Activated CD8-positive, alpha-beta memory T cell treated with anti-CD3 and anti-CD28 coated beads, Interleukin-2, amount 10 ng/mL, durations not matched to agents 7 days and 5 days (primary cell): ENCODE measurements at places on chromosomes 6 and 20. TPM values are rescaled to one million over a fixed set of nuclear protein-coding genes. Genes with fewer than 3 reads are reported as not detected.

CPNE5 gene
- 0.94 TPM for total RNA-seq

TMEM244 gene
- 0.99 TPM for total RNA-seq

CST1 gene
- total RNA-seq = not detected

FAM110A gene
- total RNA-seq = 34.3 TPM

LAMA4 gene
- total RNA-seq = not detected

ZBP1 gene
- total RNA-seq = 22.9 TPM

ENPP4 gene
- total RNA-seq = 7.1 TPM

DNA sequence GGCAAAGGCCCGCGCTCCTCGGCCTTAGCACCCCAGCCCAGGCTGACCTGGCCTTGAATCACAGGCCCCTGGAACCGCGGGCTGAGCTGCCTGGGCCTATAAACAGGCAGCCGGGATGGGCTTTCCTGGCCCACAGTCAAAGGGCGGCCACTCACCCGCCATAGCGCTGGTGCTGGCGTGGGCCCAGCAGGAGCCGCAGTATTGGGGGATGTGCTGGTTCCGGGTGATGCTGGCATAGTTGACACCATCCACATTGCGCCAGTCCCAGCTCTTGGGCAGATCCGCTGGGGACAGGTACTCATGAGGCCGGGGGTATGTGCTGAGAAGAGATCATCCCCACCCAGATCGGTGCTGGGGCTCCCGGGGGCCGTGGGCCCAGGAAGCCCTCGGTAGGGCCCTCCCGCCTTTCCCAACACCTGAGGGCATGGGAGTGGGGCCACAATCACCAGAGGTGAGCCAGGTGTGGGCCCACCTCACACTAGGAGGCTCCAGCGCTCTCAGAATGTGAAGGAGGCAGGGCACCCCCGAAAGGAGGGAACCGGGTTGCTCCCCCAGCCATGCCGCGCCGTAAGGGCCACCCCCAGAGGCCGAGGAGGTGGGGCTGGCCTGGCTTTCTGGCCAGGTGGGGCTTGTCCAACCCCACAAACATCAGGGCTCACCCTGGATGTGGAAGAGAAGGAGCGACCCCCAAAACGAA, 739 bp downstream of the CTSZ start:
- no peak for DNase-seq

DNA sequence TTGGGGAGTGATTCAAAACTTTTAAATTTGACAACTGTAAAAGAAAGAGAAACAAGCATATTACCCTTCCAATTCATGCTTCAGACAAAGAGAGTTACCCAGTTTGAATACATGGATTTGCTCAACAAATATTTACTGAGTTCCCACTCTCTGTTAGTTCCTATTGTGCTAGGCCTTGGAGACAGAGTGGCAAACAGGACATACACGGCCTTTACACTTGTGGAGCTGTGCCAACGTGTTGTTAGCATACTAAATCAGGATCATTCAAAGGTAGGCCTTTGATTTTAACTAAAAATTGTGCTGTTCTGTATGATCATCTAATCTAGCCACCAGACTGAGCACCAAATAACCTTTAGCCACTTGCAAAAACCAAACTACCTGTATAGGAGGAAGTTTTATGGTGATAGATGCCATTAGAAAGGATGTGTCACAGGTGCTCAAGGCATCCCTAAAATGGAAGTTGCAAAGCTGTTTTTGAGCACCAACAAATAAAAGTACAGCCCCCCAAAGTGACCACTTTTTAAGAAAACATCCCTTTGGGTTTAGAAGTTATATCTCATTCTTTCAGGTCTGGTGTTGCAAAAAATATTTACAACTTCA, 84.5 kb downstream of the CHD6 start:
- no peak for DNase-seq

- DNase-seq = no peak
These were observed 24.3 kb upstream of the FANCE start for GRCh38 chr6:35427851-35428321.

DNA sequence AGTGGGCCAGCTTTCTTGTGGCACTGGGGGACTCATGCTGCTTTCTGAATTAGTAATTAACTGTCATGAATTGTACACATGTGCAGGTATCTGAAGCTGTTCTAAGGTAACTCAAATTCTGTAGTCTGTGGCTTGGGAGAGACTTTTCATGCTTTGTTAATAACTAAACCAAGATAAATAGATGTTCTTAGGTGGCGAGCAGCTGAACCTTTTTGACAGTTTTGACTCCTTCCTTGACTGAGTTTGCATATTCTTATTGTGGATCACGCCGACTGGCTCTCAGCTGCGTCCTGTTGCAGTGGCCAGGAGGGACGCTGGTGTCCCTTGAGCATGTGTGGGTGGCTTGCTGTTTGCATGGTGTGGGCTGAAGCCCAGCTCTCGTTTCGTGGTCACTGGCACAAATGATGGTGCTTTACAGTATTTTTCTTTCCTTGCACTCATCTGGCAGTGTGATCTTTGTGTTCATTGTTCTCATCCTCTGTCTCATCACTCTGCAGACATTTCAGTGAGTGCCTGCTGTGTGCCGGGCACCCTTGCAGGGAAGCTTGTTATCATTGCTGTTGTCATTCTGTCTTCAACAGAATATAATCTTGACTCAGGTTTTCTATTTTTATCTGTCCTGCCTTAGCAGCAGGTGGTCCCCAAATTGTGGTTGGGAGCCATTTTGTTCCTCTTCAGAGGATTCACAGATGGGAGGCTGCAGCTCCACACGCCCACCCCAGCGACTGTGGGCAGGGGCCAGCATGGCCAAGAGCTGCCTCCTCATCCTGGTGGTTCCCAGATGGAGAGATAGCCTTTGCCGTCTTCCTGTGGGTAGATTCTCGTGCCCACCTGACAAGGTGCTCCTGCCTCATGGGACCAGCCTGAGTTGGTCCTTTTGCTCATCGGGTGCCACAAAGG, 39.6 kb downstream of the DUSP22 start:
- DNase-seq = no peak

DNA sequence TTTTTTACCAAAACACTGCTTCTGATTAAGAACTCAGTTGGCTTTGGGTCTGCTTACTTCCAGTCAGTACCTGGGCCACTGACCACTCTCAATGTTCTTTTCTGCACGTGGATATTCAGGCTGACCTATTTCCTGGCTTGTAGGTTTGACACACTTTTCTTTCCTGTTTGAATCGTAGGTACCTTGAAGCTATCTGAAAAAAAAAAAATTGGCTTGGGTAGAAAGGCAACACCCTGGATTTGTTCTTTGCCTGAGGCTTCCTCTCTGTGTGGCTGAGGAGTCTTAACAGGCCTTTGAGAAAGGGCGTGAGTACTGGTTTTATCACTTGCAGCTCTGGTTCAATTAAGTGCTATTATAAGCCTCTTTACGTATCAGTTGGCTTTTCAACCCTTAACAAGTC, 60.6 kb upstream of the IL20RA start:
- no peak for DNase-seq

DNA sequence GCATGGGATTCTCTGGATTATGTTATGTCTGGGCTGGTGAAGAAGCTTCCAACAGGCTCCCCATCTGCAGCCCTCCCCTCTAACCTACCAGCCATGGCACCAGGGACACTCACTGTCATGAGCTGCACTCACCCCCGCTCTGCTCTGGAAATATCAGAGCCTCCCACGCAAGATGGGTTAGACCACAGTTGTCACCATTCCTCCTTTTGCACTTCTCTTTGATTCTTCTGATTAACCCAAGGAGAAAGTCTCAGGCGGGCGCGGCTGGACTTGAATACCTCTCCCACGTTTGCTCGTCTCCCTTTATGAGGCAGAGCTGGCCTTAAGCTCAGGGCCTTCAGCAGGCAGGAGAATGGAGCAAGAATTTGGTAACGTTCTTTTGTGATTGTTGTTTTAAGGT, 128.1 kb downstream of the CEBPB start:
- no peak for DNase-seq

DNA sequence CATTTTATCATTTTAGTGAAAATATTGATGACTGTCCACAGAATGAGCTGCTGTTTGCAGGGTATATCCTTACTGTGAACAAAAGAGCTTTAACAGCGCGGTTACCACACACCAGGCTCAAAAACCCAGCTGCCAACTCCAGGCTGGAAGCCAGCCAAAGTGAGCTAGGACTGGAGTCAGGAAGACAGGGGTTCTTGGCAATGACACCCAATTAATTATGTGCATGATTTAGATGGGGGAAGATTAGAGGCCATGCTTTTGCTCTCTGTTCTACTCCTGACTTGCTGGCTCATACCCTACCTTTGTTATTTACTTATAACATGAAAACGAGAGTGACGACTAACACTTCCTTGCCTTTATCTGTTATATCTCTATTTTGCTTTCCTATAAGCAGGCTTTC, 128.9 kb upstream of the SHLD1 start:
- no peak for DNase-seq

- DNase-seq = peak; percentile 21
These were observed 16.2 kb upstream of the SLC22A16 start for GRCh38 chr6:110492584-110492983.

GRCh38 chr20:12173347-12174012, 255.8 kb downstream of the BTBD3 start:
- no peak for DNase-seq

GRCh38 chr20:31239139-31239538, 18.3 kb upstream of the DEFB115 start:
- no peak for DNase-seq

DNA sequence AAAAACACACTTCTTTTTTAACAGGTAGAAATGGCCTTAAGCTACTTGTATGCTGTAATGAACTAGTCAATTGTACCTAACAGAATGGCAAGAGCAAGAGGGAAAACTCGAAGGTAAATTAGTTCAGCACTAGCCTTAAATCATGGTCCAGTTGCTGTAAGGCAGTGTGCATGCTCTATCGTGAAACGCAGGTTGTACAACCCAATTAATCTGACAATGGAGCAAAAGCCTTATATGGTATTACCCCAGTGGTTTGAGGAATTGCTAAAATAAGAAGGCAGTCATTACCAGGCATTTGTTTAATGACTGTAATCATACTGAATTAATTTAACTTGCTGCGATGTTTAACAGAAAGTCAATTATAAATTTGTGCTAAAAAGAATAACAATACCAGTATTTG, 69.3 kb upstream of the SOX4 start:
- no peak for DNase-seq

- no peak for DNase-seq
These were observed 153.6 kb downstream of the COL9A1 start for GRCh38 chr6:70149209-70149788.

DNA sequence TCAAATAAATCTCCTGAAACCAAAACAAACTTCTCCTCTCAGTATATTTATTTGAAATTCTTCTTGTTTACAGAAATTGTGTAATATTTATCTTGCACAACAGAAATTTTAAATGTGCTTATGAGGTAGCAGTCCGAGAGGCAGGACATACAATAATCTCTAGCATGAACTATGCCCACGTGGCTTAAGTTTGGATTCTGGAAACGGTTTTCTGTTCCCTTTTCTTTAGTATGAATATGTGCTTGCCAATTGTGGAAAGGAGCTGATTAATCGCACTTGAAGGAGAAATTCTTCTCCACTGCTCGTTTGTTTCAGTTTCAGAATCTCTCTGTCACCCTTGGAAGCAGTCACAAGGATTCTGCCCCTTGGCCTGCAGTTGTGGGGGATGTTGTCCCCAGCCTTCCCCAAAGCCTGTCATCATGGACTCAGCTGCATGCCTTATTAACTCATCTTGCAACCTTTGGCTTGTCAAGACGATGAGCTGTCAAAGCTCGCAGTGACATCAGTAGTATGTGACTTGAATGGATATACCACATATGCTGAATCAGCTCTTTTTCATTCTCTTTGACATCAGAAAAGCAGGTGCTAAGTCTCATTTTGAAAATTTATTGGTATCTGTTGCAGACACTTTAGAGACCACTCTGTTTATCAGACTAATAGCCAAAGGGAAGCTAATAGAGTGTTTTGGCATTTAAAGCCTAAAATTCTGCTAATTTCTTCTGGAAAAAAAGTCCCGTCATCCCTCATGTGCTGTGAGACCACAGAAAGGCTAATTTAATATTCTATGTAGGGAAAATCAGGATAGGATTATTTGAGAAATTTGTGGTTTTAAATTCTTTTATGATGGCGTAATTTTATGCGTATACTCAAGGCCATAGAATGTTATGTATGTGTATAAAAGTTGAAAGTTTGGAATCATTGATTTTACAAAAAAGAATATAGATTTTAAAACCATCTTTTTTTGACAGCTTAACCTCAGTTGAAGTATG, 186.8 kb downstream of the ARID1B start:
- peak; percentile 65 for DNase-seq
